ENCODE measurements at places on chromosomes 1 and 21.

DNA sequence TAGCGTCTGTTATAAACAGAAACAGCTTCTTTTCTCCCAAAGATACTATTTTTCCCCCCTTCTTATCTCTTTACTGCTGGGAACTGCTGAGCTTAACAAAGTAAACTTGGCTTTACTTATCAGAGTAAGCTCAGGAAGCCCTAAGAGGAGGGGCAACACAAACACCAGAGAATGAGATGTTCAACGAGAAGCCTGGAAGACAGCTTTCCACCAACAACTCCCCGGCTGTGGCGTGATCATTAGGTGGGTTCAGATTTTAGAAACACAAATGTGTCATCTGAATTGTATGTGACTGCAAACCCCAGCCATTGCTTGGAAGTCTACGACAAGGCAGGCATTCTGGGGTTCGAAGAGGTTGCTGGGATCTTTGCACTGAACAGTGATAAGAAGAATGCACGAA is 181.2 kb upstream of the ESRRG start:
- no peak for DNase-seq

DNA sequence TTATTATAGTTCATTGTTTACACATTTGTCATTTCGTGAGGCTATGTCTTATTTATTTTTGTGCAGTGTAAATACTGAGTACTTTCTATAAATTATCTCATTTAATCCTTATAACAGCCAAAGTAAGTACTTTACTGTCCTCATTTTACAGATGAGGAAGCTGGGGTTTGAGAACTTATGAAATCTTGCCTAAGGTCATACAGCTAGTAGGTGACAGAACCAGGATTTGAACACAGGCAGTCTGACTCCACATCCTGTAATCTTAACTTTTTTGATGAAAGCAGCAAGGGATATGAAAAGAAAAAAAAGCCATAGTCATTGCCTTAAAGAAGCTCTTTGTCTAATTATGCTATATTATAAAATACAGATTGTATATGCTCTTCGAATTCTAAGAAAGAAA is 107.1 kb upstream of the BMP8A start:
- no peak for DNase-seq

GRCh38 chr21:46613391-46613790 is 8.5 kb upstream of the S100B start:
- no peak for DNase-seq

GRCh38 chr1:116465845-116466685 is 93.0 kb downstream of the ATP1A1 start:
- DNase-seq, result no peak

DNA sequence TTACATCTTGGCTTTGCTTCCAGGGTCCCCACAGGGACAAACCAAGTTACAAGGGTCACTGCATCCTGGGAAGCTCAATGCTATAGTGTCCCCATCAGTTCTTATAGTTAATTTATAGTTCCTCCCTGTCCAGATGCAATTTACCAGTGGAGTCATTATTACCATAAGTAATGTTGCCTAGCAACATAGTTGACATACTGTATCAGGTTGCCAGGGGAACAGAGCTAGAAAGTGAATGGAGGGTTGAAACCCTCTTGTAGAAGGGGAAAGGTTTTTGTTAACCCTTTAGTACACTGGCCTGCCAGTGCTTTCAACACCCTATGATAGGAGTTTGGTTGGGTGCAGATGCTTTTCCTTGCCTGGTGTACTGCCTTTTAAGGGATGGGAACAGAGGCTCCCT is 34.3 kb upstream of the TTC4 start:
- no peak for DNase-seq

DNA sequence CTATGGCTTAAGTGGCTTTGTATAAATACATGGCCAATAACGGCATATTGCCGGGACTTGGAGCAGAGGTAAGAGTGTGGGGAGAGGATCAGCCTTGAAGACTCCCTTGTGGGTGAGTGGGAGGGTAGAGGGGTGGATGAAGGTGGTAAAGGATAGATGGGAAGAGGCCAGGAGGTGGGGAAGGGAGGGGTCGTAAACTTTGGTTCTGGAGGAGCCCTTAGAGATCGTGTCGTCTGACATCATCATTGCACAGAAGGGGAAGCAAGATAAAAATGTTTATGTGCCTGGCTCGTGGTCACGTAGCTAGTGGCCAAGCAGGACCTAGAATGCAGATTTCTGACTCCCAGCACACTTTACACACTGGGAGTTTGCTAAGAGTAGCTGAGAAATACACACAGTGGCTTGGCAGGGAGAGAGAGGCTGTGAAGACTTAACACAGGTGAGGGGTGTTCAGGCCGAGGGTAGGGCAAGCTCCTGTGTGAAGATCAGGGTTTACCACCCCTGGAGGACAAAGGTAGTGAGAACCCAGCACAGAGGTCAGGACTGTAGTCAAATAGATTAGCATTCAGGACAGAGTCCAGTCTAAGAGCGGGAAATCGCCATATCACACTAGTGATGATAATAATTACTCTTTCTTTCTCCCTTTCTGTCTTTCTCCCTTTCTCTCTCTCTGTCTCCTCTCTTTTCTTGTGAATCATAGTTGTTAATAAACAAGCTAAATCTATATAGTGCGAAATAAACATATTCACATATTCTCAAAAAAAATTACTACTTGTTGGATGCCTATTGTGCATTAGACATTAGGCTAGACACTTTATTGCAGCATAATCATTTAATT is 75.5 kb downstream of the LRRC8D start:
- DNase-seq, result no peak

GRCh38 chr1:192311281-192311680 is 5.5 kb upstream of the RGS21 start:
- no peak for DNase-seq

DNA sequence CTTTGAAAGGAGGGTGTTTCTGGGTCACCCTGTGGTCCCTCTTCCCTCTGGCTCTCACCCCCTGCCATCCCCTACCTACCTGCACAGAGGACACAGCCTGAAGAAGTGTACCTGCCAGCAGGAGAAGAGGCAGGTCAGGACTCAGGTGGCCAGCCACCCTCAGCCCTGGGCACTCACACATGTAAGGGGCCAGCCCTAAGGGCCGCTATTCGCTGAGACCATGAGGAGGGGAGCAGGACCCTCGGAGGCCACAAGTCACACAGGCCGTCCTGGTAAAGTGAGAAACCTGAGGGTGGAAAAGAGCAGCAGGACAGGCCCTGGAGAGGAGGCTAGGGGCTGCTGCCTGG is 1.2 kb downstream of the ZNF692 start:
- DNase-seq, result no peak

DNA sequence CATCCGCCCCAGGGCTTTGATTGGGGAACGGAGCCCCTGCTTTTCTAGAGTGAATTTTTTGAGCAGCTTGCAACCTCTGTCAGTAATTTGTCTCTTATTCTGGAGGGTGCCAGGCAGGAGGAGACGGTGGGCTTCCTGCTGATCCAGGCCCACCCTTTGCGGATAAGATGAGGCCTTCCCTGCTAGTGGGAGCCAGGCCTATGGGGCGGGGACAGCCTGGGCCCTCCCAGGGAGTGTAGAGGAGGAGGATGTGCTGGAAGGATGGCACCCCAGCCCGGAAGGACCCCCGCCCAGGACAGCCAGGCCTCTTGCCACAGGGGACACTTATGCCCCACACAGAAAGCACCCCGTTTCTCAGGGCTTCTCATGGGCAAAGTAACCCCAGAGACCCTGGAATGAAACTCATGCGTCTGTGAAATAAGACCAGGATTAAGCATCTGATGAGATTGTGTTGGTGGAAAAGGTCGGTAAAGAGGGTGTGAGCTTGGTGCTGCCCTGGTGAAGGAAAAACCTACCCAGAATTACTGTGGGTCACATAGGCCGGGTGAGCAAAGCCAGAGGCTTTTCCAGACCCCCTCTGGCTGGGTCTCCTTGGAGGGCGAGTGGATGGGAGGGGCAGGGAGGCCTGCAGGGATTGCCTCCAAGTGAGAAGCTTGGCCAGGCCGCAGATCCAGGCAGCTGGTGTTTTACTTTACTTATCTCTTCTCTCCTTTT is 118.7 kb downstream of the SIK1 start:
- no peak for DNase-seq

- DNase-seq, result no peak
Measured at GRCh38 chr1:116345843-116346242, 27.2 kb upstream of the ATP1A1 start.

GRCh38 chr1:245242989-245243388 is 88.2 kb downstream of the KIF26B start:
- no peak for DNase-seq

- no peak for DNase-seq
Measured at GRCh38 chr1:41382480-41383090, 21.4 kb downstream of the FOXO6 start.

GRCh38 chr1:170044187-170044586 is 30.3 kb downstream of the KIFAP3 start:
- DNase-seq, result no peak

DNA sequence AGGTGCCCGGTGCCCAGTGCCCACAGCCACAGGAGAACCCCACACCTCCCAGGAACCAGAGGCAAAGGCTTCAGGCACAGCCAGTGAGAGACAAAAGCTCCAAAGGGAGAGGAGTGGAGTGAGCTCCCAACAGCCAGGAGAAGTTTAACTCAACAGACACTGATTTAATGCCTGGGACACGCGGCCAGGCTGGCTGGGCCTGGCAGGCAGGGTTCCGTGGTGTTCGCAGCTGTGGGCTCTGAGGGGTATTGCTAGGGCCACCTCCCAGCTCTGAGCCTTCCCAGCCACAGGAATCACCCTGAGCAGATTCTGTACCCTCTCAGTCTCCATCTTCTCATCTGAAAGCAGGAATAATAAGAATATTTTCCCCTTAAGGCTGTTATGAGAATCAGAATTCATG is 222.5 kb downstream of the NPHP4 start:
- no peak for DNase-seq

- DNase-seq, result peak; percentile 61
Measured at GRCh38 chr1:205335692-205336091, 14.1 kb upstream of the NUAK2 start.

DNA sequence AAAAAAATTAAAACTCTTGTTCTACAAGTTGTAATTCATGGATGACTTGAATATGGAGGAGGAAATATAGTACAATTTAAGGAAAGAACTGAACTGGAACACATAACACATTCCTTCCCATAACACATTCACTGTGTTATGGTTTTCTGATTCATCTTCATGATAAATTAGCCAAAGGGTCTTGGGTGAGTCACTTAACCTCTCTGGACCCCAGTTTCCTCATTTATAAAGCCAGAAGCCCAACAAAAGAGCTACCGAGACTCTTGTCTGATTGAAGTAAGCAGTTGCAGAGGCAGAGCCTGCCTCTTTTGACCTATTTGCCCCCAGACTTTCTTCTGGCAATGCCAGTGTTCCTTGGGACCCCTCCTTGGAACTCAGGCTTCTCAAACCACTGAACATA is 161.9 kb upstream of the KCTD3 start:
- no peak for DNase-seq

DNA sequence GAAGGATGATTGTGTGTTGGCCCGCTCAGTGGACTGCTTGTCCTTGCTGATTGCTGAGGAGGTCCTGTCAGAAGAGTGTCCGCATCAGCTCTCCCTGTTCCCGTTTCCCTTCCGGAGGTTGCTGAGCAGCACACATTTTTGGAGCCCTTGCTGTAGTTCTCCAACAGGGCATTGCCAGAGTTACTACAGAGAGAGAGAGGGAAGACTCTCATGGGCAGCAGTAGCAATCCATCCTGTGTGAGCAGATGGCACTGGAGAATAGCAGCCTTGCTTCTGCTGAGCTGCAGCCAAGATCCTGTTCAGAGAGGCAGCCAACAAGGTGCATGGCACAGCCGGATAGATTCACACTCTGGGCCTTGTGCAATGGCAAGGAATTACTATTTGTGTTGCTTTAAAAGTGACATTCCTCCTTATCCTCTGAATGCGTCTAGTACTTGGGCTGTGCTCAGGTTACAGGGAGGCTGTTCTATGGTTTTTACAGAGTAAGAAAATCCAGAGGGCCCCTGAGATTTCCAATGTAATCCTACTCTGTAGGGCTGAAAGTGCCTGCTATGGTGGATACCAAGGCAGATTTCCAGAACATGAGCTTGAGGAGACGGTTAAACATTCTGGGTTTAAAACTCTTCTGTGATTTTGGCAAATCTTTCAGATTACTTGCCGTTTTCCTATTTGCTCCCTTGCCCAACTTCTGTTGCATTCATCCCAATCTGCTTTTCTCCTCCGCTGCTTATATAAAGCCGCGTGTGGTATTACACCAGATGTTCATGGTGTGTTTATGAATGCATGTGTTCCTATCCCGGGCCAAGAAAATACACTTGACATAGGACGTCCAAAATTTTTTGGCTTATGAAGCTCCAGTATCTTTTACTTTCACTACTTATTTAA is 27.4 kb downstream of the AK4 start:
- DNase-seq, result no peak

Data from activated T-helper 1 cell treated with anti-CD3 and anti-CD28 coated beads, Interleukin-2, amount 50 U/mL, for 16 hours (primary cell).